Endothelial cell (in vitro differentiated cells): ENCODE measurements at places on chromosomes 2 and 18. TPM values are rescaled to one million over a fixed set of nuclear protein-coding genes. Genes with fewer than 3 reads are reported as not detected.

- no peak for DNase-seq
These were observed 1.4 kb downstream of the OTOS start for GRCh38 chr2:240139011-240139441.

- no peak for DNase-seq
These were observed 104.2 kb upstream of the RND3 start for GRCh38 chr2:150591496-150592285.

DNA sequence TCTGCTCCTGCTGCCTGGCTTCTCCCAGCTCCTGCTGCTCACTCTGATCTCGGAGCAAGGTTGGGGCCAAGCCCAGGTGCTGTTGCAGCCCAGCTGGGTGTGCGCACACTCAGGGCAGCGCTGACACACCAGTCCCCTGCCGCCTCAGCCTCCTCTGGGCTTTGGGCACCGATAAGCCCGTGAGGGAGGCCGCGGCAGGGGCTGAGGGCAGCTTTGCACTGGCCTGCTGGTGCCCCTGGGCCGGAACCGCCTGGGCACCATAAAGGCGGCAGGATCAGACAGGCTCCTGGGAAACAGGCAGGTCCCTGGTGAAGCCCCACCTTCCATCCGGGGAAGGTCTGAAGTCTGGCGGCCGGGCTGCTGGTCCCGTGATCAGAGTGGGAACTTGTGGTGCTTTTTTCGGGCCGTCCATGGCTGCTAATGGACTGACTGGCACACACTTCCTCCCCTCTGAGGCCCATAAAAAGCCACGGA lies 14.1 kb upstream of the EML6 start:
- no peak for DNase-seq

GRCh38 chr2:23508066-23508390 lies 123.0 kb downstream of the KLHL29 start:
- no peak for DNase-seq

- no peak for DNase-seq
These were observed 634.1 kb downstream of the TDRD15 start for GRCh38 chr2:21757805-21758430.

DNA sequence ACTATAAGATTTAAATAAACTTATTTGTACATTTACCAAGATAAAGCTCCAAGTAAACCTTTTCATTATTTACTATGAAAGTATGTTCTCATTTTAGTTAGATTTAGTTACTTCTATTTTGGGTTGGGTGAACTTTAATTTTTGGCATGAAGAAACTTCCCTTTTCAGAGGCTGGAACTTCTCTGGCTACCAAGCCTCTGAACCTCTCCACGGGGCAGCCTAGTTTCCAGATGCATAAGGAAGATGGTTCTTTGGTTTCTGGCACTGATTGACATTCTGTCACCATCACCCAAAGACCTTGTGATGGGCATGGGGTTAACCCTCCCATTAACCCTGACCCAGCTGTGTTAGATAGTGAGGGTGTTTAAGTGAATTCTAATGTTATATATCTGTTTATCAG lies 17.1 kb downstream of the PSD4 start:
- no peak for DNase-seq

DNA sequence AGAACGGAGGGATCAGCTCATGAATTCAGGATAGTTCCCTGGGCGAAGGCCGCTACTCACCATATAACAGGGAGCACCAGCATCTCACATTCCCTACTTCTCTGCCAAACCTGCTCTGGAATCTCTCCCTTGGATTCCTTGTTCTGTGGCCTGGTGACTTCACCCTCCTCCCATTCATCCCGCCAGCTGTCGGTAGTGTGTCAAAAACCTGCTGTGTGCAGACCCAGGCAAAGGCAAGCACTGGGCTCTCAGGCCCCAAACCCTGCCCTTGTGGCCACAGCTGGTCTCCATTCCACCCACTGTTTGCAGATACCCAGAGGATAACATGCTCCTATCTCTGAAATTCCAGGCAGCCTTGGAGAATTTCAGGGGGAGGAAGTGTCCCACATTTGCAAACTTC lies 151.6 kb downstream of the CAPN13 start:
- no peak for DNase-seq

Gene BOK
- 110 TPM for total RNA-seq

Gene GPBAR1
- 0.77 TPM for total RNA-seq

Gene COL3A1
- 0.31 TPM for total RNA-seq

Gene SIX3
- not detected for total RNA-seq

Gene SIX2
- 2.0 TPM for total RNA-seq

Gene FBXO41
- 2.1 TPM for total RNA-seq

Gene PCARE
- total RNA-seq = not detected

Gene VRK2
- 18.3 TPM for total RNA-seq

Gene PAX3
- total RNA-seq = 16.5 TPM
